Activated naive CD4-positive, alpha-beta T cell treated with anti-CD3 and anti-CD28 coated beads, Interleukin-2, amount 50 U/mL, for 16 hours (primary cell): ENCODE measurements at places on chromosomes 16 and 17.

- no peak for DNase-seq
Observed at GRCh38 chr17:27495460-27495859, 39.2 kb downstream of the KSR1 start.

- no peak for DNase-seq
Observed at GRCh38 chr17:80624864-80625263, 80.2 kb downstream of the RPTOR start.

GRCh38 chr16:17171250-17172143 is 299.3 kb downstream of the XYLT1 start:
- no peak for DNase-seq

GRCh38 chr17:63703029-63703428 is 3.1 kb upstream of the LIMD2 start:
- DNase-seq: no peak

DNA sequence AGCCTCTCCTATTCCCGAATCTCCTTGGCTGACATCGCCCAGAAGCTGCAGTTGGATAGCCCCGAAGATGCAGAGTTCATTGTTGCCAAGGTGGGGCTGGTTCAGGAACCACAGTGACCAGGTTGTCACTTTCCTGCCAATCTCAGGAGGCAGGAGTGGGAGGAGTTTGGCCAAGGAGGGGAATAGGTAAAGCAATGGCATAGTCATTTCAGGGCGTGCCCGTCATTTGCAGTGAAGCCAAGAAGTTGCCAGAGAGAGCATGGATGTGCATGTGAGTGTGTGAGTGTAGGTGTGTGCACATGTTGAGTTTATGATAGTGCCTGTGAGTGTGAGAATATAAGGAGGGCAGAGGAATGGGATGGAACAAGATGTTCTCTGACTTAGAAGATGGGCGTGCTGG is 14.8 kb downstream of the PSMD3 start:
- DNase-seq: no peak
